ENCODE measurements at places on chromosomes 5 and 9.

DNA sequence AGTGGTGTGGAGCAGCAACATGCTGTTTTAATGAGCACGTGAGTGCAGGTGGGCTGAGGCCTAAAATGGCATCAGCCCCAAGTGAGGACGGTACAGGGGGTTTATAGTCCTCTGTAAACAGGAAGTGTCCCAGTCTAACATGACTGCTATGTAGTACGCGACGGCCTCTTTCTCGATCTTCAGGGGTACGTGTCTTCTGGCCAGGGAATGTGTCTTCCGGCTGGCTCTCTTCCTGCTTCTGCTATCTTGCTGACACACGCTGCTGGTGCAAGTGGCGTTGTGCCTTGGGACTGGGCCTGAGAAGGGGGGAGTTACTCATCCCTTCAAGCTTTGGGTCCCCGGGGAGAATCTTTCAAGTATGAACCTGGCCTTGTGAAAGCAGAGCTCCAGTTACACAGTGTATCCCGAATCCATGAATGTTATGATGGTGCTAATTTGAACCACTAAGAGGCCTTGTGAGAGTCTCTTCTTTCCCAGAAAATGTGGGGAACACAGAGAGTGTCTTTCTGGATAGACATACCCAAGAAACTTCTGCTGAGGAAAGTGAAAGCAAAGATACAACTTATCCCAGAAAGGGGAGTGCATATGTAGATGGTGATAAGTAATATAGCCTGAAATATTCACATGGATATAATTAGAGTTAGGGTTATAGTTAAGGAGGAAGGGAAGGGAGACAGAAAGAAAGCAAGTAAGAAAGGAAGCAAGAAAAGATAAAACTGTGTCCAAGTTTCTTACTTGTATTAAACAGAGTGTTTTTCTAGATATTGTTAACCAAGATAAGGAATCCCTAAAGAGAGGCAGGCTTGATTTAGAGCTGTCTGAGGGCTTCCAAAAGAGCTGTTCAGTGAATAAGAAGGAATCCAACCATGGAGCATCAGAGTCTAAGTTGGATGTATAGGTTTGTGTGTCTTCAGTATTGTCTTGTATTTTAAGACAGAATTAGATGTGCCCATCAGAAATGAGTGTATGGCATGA is 35.5 kb upstream of the ANXA2R start:
- DNase-seq: no peak

- DNase-seq: no peak
Measured at GRCh38 chr9:129346046-129346445, 168.0 kb upstream of the IER5L start.

GRCh38 chr9:87642330-87643106 is 83.4 kb upstream of the CTSL start:
- no peak for DNase-seq

GRCh38 chr9:33124751-33125381 is 42.3 kb downstream of the B4GALT1 start:
- no peak for DNase-seq

GRCh38 chr5:57332361-57332760 is 150.2 kb downstream of the ACTBL2 start:
- no peak for DNase-seq

DNA sequence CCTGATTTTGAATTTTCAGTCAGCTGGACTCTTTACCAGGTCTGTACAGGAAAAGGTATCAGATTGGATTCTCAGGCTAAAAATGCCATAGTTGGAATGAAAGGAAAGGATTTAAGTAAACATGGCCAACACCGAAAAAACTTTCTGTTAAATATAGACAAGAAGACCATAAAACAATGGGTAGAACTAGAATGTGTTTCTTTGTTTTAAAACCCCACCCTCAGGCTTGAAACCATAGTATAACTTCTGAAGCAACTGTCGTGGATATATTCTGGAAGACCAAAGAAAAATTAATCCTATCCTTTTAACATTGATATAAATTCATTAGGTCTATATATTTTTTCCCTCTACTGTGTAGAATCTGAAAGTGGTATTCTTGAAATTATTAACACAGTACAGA is 118.6 kb upstream of the HAPLN1 start:
- DNase-seq: no peak

DNA sequence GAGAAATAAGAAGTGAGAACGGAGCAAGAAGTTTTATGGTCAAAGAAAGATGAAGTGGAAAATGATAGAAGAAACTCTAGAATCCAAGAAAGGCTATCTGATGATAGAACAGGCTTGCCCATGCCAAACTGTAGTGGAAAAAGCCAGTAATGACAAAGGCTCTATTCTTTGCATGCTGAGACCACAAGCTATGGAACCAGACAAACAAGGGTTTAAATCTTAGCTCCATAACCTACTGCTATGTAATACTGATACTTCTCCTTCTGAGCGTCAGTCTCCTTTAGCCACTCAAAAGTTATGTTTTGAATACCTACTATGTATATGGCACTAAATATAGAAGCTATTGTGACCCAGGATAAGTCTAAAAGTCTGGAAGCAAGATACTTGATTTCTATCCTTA is 51.2 kb upstream of the TRIM32 start:
- DNase-seq: no peak

DNA sequence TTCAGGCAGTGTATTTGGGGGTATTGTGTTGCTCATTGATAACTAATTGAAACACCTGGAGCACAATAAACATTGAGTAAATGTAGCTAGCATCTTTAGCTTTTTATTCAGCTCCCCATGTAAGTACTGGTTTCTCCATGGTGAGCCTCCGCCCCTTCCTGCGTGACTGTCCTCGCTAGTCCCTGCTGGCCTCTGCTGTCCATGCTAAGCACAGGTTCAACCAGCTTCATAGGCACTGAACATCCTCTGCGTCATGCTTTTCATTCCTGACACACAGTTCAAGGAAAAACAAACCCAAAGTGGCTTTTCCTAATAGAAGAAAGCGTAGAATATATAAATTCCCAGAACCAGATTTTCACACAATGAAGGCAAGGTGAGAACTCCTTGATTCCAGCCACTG is 27.3 kb upstream of the DAP start:
- no peak for DNase-seq

DNA sequence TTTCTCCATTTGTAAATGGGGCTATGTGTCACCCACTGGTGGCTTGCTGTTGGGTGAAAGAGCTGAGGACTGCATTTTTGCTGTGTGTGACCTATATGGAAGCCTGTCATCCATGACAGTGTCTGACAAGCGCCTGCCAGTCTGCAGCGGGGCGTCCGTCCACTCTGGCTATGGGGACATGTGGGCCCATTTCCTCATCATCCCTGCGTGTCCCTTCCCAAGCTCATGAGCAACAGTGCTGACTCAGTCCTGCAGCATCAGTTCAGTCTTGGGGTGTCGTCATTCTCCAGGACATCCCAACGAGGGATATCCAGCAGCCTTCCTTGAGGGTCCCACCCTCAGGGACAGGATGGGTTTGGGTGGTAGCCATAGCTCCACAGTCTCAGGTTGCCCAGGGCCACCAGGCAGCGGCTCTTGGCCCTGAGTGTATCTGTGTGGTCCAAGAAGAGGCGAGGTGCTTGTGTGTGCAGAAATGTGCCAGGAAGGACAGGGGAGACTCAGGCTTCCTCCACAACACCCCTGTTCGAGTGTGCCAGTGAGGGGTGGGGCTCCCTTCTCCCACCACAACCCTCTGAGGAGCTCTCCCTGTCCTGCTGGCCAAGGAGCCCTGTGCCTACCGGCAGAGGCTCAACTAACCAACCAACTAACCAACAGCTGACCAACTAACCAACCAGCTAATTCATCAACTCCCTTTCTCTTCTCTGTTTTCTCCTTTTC is 2.1 kb downstream of the FGD3 start:
- no peak for DNase-seq

DNA sequence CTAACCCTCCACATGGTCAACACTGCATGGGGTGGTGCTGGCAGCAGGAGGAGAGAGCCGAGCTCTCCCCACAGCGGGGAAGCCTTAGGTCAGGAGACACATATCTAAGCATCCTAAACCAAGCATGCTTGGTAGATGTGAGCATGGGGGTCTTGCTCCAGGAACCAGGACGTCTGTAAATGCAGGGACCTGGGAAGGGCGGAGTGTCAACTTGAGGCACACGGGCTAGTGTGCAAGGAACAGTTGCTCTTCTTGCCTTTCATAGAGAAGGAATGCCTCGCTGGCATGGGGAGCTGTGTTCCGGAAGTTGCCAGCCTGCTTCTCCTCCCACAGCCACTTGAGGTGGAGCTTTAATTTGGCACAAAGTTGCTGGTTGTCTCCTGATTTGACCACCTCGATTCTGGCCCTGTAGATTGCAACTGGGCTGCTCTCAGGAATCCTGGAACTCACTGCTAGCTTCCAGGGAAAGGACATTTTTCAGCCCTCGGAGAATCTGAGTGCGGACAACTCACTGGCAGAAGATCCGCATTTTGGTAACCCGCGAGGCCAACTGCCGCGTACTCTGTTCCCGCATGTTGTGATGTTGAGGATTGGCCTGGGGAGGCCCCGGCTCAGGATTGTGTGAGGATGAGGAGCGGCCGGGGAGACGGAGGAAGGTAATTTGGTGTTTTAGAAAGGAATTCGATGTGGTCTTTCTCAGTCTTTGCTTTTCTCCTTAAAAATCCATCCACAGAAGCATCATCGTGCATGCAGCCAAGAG is 370.3 kb upstream of the IRX1 start:
- no peak for DNase-seq

GRCh38 chr5:142977363-142978051 is 207.3 kb downstream of the ARHGAP26 start:
- no peak for DNase-seq

DNA sequence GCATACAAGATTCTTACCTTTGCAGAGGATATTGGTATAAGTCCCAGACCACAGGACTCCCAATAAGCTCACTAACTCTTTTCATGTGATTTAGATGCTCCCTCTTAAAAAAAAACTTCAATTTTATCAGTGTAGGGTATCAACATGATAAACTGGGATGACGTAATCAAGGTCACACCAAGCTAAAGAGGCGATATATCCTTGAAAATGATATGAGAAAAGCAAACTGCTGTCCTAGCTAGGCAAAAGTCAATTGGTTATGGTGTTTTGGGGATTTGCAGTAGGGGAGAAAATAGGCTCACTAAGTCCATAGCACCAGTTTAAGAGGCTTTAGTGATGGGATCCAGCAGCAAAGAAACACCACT is 354.4 kb downstream of the DIRAS2 start:
- DNase-seq: no peak

- no peak for DNase-seq
Measured at GRCh38 chr5:107779437-107779836, 108.7 kb upstream of the EFNA5 start.

DNA sequence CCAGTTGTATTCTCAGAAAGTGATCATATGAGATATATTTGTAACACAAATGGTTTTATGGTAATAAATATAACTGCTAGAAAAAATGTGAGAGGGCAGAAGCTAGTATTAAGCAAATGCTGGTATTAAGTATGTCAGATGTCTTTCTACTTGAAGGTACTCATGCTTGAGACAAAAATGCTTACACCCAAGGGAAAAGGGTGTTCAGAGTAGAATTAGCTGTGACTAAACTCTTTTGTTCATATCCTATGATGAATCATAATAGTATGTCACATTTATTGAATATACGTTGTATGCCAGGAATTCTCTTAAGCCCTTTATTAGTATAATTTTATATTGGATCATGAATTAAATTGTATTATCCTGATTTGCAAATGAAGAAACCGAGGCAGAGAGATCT is 2.2 kb downstream of the ADGRV1 start:
- peak; percentile 2 for DNase-seq

- no peak for DNase-seq
Measured at GRCh38 chr5:28975508-28975907, 1937.1 kb upstream of the CDH9 start.

- no peak for DNase-seq
Measured at GRCh38 chr5:82255844-82256243, 22.3 kb downstream of the RPS23 start.

- no peak for DNase-seq
Measured at GRCh38 chr9:126915281-126915816, 767 bp downstream of the RALGPS1 start.

- DNase-seq: no peak
Measured at GRCh38 chr5:65623482-65623881, 651 bp downstream of the TRIM23 start.

DNA sequence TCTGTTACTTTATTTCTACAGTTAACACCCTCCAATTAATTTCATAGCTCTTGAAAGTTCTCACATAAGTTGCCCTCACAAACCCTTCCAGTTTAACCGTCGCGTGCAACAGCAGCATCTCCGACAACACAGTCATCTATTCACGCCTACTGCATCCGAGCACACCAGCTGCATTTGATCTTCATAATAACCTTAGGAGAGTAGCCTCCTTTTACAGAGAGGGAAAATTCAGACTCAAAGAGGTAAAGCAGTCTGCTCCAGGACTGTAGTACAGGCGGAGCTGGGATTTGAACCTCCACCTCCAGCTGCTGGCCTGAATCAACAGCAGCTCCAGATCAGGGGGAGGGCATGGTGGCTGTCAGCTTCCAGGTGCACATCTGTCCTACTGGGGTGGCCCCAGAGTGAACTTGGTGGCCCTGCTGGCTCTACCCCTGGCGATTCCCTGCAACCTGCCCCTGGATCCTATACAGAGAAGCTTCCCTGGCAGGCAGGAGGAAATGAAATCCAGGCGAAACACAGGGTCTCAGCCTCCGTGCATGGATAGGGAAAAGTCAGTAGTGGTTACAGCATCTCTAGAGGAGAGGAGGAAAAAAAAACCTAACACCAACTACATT is 71.6 kb upstream of the UNC5A start:
- no peak for DNase-seq

DNA sequence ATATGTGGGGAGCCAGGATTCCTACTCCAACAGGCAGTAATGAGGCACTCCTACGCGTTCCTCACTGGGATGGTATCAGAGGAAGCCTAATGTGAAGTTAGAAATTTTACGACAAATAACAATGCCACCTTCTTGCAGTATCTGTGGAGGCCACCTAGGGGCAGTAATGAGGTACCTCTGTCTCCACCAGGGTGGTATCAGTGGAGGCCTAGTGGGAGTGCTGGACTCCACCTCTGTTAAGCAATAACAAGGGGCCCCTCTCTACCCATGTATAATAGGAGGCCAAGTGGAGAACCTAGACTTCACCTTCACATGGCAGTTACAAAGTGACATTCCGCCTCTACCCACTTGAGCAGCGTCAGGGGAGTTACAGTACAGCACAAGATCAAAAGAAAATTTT is 147.9 kb downstream of the PLPPR1 start:
- DNase-seq: no peak

DNA sequence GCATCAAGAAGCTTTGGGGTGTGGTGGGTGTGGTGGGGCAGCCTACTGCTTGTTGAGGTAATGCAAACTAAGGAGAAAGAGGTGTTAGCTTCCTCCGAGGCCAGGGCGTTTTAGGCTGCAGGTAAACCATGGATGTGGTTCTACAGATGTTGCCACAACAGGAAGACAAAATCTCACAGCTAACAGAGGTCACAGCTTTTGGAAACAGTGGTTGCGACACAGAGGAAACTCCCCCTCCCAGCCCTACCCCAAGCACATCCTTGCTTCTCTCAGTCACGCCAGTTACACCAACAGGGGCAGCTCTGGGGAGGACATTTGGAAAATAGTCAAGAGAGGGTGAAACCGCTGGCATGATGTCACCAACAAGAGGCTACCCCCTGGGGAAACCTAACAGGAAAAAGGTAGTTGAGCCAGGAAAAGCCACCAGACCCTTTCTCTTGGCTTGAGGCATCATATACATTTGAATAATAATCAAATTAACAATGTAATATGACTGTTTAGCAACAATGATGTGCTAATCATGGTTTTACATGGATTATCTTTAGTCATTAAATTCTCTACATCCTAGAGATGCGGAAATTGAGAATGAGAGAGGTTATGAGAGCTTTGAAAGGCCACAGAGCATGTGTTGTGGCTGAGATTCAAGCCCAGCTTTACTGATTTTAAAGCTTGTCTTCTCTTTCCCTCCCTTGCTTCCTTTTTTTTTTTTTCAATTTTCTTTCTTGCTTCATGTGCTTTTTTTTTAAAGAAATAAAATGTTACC is 82.2 kb upstream of the IL12B start:
- no peak for DNase-seq

Measured in NCI-H446 treated with DMSO at 0.1 percent for 48 hours (cell line).